ENCODE measurements at places on chromosomes 6 and 20.

DNA sequence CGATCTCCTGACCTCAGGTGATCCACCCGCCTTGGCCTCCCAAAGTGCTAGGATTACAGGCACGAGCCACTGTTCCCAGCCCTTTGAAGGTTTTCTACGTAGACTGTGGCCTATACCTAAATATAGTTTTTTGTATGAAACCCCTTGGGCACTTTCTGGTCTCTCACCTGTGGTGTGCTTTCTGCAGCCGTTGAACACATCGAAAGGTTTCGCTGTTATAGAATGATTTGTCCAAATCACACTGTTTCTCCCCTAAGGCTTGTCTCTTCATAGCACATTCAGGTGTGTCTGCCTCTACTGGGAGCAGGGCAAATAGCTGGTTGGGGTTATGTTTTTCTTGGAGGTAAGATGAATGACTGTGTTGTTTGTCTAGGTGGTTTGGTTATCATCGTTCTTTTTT is 597.9 kb downstream of the RNF144B start:
- no peak for DNase-seq

DNA sequence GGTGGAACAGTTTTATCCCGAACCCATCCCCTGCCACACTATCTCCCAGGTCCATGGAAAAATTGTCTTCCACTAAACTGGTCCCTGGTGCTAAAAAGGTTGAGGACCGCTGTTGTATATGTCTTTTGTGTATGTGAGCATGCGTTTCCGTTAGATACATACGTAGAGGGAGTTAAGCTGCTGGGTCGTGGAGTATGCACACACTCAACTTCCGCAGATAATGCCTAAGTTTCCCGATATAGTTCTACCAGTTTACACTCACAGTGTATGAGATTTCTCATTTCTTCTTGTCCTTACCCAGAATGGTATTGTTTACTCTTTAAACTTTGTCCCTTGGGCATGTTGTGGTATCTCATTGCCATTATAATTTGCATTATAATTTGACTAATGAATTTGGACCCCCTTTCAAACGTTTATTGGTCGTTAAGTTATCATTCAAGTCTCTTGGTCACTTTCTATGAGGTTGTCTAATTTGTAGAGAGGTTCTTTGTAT is 50.5 kb upstream of the SCAF8 start:
- no peak for DNase-seq

GRCh38 chr6:137906020-137906472 is 39.0 kb downstream of the TNFAIP3 start:
- DNase-seq: no peak

- no peak for DNase-seq
These were observed 304.4 kb upstream of the PLCB4 start for GRCh38 chr20:8764344-8764962.

DNA sequence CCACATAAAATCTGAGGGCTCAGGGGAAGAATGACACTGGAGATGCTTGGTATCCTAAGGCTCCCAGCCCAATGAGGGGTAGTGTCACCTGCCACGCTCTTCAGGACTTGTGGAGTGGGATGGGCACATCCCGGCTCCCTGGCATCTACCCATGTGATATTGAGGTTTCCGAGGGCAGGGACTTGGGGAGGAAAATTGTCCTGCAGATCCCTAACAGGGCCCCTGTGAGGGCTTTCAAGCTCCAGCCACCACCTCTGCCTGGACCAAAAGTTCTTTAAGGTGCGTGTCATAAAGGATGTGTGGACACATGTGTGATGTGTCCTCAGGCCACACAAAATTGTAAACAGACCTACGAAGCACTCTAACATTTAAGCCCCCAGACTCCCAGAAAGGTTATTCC is 2.5 kb downstream of the SCML4 start:
- no peak for DNase-seq

DNA sequence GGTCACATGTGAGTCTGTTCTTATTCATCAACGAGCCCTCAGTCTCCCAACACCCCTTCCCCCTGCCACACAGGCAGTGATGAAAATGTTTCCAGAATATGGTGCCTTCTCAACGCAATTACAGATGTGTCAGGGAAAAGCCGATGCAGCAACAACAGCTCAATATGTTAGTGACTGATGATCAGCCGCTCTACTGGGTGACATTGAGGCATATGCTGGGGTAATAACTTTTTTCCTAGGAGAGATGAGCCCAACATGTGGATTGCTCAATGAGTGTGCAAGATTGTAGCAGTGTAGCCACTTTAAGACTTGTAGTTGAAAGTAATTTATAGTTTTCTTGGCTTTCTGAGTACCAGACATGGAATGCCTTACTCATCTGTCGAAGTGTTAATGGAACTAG is 49.4 kb downstream of the DTD1 start:
- DNase-seq: no peak

DNA sequence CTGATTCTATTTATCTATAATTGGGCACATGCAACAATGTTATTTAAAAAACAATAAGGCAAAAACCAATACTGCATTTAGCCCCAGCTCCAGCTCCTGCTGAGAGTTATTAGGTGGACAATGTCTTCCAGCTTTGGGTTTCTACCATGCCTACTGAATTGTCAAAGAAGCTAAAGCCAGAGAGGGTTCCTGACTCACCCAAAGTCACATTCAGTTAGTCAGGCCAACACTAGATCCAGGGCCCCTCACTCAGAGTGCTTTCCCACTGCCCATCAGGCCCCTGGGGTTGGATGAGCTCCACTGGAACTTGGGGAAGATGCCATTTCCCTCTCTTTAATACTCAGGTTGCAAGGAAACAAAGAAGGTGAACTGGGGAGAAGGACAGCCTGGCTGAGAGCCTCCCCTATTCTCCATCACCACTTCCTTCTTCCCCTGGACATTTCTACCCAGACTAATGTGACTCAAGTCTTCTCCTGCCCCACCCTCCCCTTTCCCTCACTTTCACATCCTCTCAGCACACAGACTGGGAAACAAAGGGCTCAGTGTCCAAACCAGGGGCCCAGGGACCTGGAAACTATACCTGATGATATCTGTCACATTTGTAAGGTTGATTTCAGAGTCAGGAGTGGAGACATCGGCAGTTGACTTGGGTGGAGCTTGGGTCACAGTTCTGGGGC is 6.0 kb downstream of the TREM1 start:
- no peak for DNase-seq

GRCh38 chr6:51019806-51020205 is 201.1 kb downstream of the TFAP2B start:
- no peak for DNase-seq

DNA sequence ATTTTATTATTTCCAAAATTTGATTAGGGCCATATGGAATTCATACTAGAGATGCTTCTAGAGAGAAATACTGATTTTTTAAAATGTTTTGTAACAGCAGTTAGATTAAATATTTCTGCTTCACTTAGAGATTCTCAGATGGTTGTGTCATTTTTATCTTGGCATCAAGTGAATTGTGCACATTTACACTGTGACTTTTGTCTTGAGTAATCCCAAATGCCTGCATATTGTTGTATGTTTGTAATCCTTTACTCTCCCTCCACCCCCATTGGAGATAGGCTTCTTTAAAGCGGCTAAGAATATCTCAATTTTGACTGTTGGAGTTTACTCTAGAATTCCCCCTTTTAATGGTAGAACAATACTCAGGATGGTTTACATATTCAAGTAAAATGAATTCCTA is 19.0 kb downstream of the STX16 start:
- DNase-seq: no peak

- DNase-seq: no peak
These were observed 92.5 kb upstream of the E2F3 start for GRCh38 chr6:20309186-20309585.

DNA sequence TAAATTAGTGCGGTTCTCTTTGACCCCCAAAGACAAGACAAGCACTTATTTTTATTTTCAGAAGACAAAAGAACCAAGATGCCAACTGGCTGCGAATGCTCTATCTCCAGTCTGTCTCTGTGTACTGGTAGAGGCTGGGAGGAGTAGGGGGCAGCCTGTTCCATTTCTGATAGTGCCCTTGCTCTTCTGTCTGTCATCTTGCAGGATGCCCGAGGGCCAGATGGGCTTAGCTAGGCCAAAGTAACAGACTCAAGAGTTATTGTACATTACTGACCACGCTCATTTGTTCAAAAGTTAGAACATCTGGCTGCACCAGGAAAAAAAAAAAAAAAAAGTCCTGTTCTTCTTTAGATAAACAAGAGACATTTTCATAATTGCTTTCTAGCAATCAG is 198.1 kb upstream of the UST start:
- DNase-seq: no peak

DNA sequence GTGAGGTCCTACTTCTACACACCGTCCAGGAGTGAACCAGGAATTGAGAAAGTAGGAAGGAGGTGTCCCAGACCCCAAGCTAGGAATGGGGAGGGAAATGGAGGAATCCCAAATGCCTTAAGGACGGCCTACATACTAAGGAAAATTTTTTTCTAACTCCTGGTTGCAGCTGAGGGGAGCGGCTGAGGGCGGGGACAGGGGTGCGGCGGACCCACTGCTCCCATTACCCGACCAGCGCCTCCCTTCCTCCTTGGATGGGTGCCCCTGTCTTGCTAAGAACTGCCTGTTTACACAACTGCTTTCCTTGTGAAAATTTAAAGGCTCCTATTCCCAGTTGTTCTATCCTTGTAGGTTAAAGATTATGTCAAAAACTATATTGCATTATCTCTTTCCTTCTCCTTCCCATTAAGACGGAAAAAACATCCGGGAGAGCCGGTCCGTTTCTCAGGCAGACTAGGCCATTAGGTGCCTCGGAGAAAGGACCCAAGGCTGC is 699 bp upstream of the HSPA1B start:
- no peak for DNase-seq

DNA sequence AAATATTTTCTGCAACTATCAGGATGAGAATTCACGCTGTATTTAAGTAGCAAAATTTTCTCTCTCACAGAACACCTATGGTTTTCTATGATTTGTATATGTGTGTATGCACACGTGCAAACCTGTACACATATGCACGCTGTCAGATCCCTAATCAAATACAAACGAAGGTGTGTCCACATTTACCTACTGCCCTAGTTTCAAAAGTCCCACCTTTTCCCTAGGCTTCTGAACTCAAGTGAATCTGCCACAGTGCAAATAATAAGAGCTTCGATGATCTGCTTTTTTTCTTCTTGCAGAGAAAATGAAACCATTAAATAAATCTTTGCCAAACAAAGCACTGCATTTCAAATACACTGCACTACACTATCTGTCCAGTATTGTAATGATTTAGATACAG is 6.5 kb downstream of the HIVEP2 start:
- DNase-seq: no peak

- DNase-seq: no peak
These were observed 17.8 kb downstream of the ARMC12 start for GRCh38 chr6:35754452-35755277.

- DNase-seq: no peak
These were observed 43.6 kb downstream of the NFATC2 start for GRCh38 chr20:51498765-51499540.

GRCh38 chr6:33335916-33336315 is 18.4 kb upstream of the ZBTB22 start:
- DNase-seq: no peak

GRCh38 chr20:46765506-46766120 is 56.2 kb downstream of the SLC2A10 start:
- DNase-seq: no peak

- DNase-seq: no peak
These were observed 11.7 kb downstream of the DAAM2 start for GRCh38 chr6:39803872-39804271.

DNA sequence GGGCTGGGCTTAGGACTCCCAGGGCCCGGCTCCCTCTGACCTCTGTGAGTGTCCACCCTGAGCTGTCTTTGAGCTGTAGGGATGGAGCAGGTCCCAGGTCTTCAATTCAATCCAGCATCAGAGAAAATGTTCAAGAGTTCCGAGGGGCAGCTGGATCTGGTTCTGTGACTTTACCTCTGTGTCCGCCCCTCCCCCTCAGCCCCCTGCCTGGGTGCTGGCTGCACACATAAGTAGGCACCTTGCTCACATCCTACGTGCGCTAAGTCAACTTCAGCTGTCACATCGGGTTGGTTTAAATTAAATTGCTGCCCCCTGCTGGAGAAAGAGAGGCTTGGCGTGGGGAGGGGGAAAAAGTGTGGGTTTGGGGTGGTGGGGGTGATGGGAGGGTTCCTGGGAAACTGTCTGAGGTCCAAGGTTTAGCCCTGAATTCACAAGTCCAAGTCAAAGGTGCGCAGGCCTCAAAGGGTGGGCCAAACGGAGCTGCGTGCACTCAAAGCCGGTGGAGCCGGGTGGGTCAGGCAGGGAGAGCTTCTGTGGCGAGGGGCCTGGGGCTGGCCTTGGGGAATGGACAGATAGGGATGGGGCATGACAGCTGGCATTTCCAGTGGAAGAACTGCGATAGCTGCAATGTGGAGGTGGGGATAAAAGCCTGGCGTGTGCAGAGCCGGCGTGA is 3.0 kb downstream of the WFDC5 start:
- no peak for DNase-seq

DNA sequence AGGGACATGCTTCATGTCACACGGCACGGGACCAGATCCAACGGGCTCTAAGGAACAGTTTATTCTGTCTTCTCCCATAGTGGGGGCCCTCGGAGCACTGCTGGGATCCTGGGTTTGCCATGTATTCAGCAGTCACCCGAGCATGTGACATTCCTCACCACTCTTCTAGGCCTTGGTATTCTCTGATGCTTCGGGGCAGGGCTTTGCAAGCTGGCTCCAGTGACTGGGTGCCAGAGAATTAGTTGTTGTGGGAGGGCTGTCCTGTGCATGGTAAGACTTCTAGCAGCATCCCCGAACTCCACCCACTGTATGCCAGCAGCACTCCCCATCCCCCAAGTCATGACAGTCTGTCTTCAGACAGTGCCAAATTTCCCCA is 5.4 kb downstream of the CCN5 start:
- DNase-seq: no peak

- DNase-seq: no peak
These were observed 24.7 kb upstream of the RALGAPA2 start for GRCh38 chr20:20737158-20737557.

- DNase-seq: no peak
These were observed 356.3 kb upstream of the IRAK1BP1 start for GRCh38 chr6:78511009-78511408.

DNA sequence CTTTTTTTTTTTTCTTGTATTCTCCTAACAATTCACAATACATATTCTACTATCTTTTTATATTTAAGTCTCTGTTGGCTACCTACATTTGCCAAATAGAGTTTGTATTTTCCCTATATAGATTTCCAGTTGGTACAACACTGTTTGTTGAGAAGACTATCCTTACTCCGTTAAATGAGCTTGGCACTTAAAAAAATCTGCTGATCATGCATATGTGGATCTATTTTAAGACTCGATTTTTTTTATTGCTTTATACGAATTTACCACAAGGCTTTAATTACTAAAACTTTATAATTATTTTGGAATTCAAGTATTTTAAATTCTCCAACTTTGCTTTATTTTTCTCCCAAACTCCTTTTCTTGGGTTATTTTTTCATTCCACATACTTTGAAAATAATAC is 855.6 kb downstream of the C6orf118 start:
- DNase-seq: no peak

GRCh38 chr6:24332317-24332716 is 25.5 kb downstream of the DCDC2 start:
- no peak for DNase-seq

GRCh38 chr6:159249128-159249527 is 79.9 kb downstream of the FNDC1 start:
- DNase-seq: no peak

GRCh38 chr6:70415247-70415646 is 1.9 kb downstream of the FAM135A start:
- DNase-seq: no peak

- DNase-seq: no peak
These were observed 544.7 kb upstream of the FLRT3 start for GRCh38 chr20:14882157-14882556.
